ENCODE measurements at places on chromosomes 7 and 10.

- DNase-seq = no peak
Observed at GRCh38 chr7:15288741-15289140, 273.1 kb downstream of the AGMO start.

DNA sequence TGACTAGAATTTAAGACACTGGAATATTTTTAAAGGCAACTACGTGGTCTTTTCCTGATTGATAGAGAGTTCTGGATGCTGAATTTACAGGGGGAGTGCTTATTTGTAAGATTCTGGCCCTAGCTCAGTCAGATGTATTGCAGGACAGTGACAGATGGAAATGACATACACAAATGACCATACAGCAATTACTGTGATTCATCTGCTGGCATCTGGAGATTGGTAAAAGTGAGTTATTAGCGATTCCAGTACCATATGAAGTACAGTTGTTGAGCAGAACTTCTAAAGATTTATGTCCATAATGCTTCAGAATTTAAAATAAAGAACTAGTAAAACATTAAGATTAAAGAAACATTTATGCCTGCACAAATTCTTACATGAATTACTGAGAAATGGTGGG, 243.2 kb downstream of the CRPPA start:
- no peak for DNase-seq

- no peak for DNase-seq
Observed at GRCh38 chr7:41367967-41368882, 334.7 kb downstream of the INHBA start.

- DNase-seq = no peak
Observed at GRCh38 chr10:107553470-107553869, 389.0 kb upstream of the SORCS1 start.

DNA sequence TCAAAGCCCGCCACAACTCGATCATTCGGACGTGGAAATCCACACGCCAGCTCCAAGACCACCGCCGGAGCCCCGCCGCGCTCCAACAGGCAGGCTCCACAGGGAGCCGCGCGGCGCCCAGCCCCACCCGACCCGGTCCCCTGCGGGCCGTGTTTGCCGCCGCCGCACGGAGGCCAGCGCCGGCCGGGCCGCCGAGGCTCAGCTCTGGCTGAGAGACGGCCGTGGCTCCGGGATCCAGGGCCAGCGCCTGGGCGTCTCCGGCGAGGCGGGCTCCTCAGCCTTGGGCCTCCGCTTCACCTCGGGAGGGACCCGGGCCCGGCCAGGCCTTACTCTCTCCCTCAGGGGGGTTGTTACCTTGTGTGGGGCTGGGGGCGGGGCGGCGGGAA, 333 bp downstream of the SMNDC1 start:
- DNase-seq = no peak

DNA sequence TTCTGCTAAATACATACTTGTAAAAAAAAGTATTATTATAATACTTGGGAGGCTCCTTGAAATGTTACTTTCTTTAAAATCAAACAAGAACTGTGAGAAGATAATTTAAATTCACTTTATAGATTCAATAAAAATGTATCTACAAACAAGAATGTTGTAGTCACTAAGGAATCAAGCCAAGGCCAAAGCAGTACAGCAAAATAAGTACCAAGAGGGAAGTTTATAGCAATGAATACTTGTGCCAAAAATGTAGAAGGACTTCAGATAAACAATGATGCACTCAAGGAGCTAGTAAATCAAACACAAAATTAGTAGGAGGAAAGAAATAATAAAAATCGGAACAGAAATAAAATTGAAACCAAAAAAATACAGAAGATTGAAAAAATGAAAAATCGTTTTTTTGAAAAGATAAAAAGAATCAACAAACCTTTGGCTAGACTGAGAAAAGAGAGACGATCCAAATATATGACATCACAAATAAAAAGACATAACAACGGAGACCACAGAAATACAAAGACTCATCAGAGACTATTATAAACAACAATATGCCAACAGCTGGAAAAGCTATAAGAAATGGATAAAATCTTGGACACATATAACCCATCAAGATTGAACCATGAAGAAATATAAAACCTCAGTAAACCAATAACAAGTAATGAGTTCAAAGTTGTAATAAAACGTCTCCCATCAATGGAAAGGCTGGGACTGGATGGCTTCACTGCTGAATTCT, 286.0 kb upstream of the TMEM229A start:
- DNase-seq = no peak

- DNase-seq = no peak
Observed at GRCh38 chr10:132582137-132582536, 44.5 kb downstream of the INPP5A start.

DNA sequence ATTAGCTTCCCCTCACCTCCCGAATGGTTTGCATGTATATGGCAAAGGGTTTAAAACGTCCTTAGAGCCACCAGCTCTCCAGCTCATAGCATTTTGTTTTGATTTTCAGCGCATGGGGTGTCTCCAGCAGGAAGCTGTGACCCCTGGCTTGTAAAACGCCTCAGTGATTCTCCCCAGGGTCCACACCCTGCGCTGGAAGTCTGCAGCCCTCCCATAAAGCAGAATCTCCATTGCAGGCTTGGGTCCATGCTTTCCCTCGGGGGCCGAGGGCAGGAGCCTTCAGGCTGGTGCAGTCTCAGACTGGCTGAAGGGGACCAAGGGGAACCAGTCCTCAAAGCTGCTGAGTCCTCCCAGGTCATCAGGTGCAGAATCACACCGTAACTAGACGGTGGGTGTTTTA, 109.7 kb downstream of the VIPR2 start:
- no peak for DNase-seq

DNA sequence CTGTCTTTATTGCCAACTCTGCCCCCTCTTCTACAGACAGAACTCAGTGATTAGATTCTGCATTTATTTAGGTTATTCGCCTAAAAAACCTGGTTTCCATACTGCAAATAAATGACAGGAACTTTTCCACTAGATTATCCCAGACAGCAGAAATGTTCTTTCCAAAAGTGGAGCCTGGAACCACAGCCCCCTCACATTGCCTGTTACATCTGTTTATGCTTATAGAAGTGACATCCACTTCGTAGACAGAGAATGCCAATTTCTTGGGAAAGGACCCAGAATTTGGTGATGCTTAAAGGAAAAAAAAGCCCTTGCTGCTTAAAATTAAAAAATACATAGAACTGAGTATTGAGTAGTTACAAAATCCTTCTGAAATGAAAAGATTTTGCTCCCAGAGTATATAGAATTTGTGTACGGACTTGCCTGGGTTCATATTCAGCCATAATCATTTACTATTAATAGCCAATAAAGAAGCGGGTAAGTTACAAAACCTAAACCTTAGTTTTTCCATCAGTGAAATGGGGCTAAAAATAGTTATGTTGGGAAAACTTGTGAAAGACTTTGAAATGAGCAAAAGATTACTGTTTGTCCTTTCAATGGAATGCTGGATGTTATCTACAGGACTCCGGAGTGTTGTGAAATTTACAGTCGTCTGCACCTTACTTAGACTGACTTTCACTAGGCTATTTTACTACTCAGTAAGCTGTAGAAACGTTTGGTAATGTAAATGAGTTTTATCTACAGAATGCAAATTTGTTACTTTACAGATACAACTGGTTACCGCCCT, 1.1 kb upstream of the PPP1R9A start:
- no peak for DNase-seq

DNA sequence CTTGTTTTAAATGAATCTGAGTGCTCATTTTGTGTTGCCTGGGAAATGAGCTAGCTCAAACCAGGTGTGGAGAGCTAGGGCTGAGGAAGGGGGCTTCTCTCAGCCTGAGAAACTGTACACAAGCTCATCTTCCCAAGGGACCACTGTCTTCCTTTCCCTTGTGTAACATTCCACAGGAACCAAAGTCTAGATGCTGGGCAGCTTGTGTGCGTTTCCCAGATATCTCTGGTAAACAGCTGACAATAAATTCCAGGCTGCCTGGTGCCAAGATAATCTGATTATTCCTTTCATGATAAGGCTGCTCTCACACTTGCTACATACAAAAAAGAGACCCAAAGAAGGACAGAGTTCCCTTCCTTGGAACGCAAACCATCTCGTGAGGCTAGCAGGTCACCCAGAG, 33.1 kb upstream of the MKLN1 start:
- no peak for DNase-seq

- no peak for DNase-seq
Observed at GRCh38 chr7:149584530-149584929, 86.9 kb upstream of the ZNF746 start.

GRCh38 chr10:51251110-51251509, 176.8 kb downstream of the PRKG1 start:
- no peak for DNase-seq

GRCh38 chr7:131950758-131951157, 394.3 kb upstream of the PODXL start:
- no peak for DNase-seq

DNA sequence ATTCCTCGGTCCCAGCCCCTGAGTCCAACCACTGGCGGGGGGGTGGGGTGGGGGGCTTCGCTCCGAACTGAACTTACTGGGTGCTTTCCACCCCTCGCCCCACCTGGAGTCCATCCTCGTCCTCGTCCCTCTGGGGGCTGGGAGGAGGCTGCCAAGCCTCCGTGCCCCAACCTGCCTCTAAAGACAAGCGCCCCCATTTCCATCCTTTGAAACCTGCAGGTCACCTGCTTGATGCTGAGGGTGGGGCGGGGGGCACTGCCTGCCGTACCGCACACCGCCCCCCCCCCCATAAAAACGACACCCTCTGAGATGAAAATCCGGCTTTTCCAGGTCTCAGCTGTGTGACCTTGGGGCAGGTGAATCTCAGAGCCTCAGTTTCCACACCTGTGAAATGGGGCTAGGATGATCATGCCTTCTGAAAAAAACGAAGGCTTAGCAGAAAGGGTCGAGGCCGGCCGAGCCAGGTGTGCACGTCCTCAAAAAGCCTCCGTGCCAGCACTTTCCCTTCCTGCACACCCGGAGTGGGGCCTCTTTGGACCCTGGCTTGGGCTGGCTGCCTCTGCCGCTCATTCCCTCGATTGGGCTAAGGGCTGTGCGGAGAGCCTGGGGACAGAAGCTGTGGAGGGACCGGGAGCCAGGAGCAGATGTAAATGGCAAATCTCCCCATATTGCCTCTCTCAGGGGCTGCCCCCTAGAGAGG, 967 bp downstream of the ELFN1 start:
- DNase-seq = no peak

DNA sequence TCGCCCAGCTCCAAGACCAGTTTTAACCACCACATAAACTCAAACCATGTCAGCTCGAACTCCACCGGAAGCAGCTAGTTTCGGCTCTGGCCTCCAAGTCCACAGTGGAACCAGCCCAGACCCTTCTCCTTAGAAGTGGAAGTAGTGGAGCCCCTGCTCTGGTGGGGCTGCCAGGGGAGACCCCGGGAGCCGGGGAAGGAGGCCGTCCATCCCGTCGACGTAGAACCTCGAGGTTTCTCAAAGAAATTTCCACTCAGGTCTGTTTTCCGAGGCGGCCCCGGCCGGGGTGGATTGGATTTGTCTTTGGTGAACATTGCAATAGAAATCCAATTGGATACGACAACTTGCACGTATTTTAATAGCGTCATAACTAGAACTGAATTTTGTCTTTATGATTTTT, 87.5 kb downstream of the RGS10 start:
- no peak for DNase-seq

DNA sequence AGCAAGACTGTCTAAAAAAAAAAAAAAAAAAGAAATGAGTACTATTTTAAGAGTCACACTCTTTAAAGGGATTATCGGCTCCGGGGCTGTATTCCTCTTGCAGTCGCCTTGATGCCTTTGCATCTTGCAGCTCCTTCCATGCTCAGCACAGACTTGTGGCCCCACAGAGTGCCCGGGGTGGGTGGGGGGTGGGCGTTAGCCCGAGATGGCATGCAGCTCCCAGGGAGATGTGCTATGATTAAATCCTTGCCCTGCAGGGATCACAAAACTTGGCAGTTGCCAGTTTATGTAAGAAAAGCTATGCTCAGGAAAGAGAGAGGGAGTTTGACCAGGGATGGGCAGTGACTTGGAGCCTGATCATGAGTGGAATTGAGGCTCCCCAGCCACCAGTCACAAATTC, 81.9 kb downstream of the CCDC3 start:
- no peak for DNase-seq

DNA sequence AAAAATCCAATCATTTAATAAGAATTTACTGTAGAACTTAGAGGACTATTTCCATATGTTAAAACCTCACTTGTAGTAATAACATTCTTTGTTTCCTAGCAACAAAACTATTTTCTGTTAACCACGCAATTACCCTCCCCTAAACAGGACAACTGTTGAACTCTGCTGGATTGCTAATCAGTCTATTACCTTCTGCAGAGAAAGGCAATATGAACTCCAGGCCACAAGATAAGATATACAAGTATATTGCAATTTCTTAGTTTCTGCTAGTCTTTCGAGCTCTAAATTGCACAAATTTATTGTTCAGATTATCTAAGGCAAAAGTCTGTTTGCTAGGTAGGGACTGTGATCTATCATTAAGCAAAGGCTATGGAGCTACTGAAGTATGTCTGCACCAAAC, 920.1 kb upstream of the LRRN3 start:
- no peak for DNase-seq

DNA sequence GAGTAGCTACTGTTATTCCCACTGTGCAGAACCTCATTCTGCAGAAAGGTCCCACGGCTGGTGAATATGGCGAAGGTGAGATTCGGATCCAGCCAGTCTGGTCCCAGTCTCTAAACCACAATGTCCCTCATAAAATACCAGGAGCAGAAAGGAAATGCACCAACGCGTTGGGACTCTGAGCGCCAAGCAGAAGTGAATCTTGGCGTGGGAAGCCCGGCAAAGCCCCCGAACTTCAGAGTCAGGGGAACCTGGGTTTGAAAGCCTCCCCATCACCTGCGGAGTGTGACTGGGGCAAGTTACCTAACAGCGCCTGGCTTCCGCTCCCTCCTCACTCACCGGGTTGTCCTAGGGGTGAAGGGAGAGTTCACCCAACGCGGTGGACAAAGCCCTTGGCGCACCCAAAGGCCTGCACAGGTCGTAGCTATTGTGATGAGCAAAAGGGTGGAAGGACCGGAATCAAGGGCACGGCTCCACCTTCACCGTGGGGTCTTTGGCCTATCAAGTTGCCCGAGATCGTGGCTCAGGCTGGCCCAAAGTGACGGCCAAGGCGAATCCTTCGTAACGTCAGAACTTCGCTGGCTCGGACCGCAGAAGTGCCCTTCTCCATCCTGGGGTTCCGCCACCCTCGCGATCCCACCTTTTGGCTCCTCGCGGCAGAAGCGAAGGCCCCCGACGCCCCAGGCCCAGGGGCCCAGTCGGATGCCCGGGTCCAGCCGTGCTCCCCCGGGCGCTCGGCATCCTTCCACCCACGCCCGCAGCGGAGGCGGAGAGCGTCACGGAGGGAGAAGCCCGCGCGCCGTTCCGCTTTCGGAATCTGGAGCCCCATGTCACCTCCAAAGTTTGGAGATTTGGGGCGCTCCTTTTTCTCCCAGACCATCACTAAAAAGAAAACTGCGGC, 811 bp downstream of the RGS10 start:
- DNase-seq = no peak

GRCh38 chr7:37052705-37053104, 328.4 kb upstream of the AOAH start:
- no peak for DNase-seq

- no peak for DNase-seq
Observed at GRCh38 chr7:41835976-41836530, 133.2 kb upstream of the INHBA start.

- DNase-seq = no peak
Observed at GRCh38 chr7:150487625-150488024, 27.0 kb upstream of the GIMAP7 start.
